Suppressor macrophage treated with lipopolysaccharide for 1 hour (primary cell): ENCODE measurements at places on chromosomes 2 and 18.

- DNase-seq, result no peak
These were observed at the start of gene GRP for GRCh38 chr18:59219672-59220163. Gene GRP, plus strand, starts transcription at chr18:59220158. Its CDS starts 108 bp downstream, at chr18:59220266.

GRCh38 chr2:108594132-108594981 lies 60.1 kb downstream of the LIMS1 start:
- DNase-seq, result peak; percentile 78

GRCh38 chr2:205767617-205768016 lies 85.3 kb downstream of the NRP2 start:
- no peak for DNase-seq

DNA sequence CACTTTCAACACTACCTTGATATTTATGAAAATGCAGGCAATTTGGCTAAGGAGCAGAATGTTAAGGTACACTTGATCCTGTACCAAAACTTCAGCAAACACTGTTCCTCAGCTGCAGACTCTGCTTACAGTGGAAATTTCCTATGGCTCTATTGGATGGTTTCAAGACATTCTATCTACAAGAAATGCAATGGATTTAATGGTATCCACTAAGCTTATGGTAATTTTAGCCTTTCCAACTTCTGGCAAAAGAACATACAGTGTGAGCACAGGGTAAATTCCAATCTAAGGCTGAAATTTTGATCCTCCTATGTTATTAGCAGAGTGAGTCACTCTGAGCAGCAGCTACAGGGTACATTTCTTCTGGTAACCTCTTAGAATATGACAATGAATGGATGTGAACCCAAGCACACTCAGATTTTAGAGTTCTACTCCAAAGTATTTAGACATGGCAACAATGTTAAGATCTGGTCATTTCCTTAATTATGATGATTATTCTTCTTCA lies 361.8 kb upstream of the PIK3C3 start:
- DNase-seq, result no peak

DNA sequence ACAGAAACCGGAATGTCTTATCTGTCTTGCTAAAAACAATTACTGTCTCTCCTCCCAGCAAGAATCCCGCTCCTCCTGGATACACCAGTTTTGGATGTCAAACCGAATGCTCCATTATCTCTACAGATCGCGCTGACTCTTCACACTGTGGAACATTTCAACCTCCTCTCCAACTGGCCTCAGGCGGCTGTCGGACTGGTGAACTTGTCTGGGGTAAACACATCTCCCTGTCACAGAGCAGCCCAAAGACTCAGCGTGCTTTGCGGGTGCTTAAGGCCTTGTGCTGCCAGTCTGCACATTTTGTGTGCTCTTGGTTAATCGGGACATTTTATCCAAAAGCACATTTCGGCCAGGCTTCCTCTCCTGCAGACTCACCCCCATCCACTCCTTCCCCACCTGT lies 173.1 kb downstream of the ICOS start:
- DNase-seq, result no peak
